ENCODE measurements at places on chromosomes 4 and X.

GRCh38 chr4:26048378-26048882 lies 134.4 kb downstream of the SMIM20 start:
- no peak overlapping the region for H3K4me3 ChIP-seq
- no peaks in the 10 kb centered on the region for H3K36me3 ChIP-seq
- H3K4me1 ChIP-seq: no peaks in the 10 kb centered on the region
- H3K27me3 ChIP-seq: no peaks in the 10 kb centered on the region
- H3K27ac ChIP-seq: no peak overlapping the region

- no peaks in the 10 kb centered on the region for H3K36me3 ChIP-seq
- DNase-seq: no peak
- no peak overlapping the region for H3K27ac ChIP-seq
- no peak overlapping the region for H3K4me3 ChIP-seq
- H3K27me3 ChIP-seq: no peaks in the 10 kb centered on the region
These were observed 189.9 kb downstream of the NKX6-1 start for GRCh38 chr4:84309191-84309590.

DNA sequence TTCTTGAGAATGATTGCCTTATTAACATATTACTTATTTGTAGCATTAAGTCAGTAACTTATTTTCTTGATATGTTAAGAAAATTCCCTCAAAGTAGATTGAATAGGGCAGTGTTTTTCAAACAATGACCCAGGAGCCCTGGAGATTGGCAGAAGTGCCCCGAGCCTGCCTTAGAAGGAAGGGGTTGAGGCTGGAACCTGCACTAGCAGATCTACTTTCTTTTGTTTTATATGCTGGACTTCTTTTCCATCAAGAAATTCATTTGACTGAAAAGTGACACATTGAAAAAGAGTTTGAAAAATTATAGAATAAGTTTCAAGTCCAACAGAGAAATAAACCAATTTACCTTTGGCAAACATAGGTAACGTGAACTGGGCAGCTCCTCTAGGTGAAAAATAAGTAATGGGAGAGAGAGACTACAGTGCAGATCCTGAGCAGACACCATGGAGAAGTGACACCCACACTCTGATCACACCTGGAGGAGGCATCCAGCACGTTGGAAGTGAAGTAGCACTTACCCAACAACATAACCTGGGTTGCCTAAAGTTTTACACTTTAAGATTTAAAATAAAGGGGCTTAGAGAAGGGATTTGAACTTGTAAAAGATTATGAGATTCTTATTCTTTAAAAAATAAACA lies 18.6 kb downstream of the ARSJ start:
- no peak for DNase-seq
- H3K36me3 ChIP-seq: no peaks in the 10 kb centered on the region
- H3K4me1 ChIP-seq: no peaks in the 10 kb centered on the region
- H3K27me3 ChIP-seq: no peaks in the 10 kb centered on the region

GRCh38 chr4:6900181-6900812 lies 9.3 kb upstream of the TBC1D14 start:
- no peak overlapping the region for H3K4me3 ChIP-seq
- DNase-seq: no peak
- no peaks in the 10 kb centered on the region for H3K27me3 ChIP-seq
- H3K36me3 ChIP-seq: no peaks in the 10 kb centered on the region
- peaks cover 3% of the 10 kb centered on the region for H3K4me1 ChIP-seq
- H3K27ac ChIP-seq: no peak overlapping the region

DNA sequence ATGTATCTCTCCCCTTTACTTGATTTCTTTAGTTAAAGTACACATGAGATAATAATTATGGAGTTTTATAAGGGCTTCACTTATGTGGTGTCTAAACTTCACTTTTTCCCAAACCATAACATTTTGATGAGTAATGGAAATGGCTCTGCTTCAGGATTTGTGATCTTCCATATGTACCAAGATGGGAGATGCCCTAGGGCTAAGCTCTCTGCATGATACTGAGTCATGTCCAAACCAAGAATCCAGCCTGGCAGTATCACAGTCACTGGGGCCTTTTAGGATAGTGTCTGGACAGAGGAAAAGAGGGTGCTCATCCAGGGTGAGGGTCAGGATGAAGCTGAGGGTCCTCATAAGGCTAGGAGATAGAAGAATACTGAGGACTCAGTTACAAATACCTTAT lies 47.9 kb upstream of the PAGE3 start:
- no peaks in the 10 kb centered on the region for H3K36me3 ChIP-seq
- H3K4me1 ChIP-seq: no peaks in the 10 kb centered on the region
- DNase-seq: no peak
- no peaks in the 10 kb centered on the region for H3K27me3 ChIP-seq
- H3K4me3 ChIP-seq: no peak overlapping the region

DNA sequence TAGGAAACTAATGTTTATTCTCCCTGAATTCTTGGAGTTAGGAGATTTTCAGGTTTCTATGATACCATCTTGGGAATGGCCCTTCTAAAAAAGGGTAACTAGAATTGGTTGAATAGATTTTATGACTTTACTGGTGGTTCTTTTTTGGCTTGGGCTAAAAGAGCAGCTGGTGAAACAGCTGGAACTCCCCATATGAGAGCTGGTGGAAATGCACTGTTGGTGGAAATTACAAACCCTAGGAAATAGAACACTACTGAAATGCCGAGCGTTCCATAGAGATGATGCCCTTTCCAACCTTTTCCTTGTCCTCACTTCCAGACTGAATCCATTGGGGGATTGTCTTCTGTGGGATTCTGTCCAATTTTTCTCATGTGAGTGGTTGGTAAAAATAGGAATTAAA lies 139.5 kb downstream of the STIM2 start:
- H3K27ac ChIP-seq: peak overlapping the region; percentile 52
- no peak for DNase-seq
- H3K4me3 ChIP-seq: no peak overlapping the region
- H3K27me3 ChIP-seq: no peaks in the 10 kb centered on the region
- peaks cover 64% of the 10 kb centered on the region for H3K4me1 ChIP-seq

GRCh38 chr4:110122201-110122600 lies 76.2 kb downstream of the ELOVL6 start:
- H3K27ac ChIP-seq: no peak overlapping the region
- H3K27me3 ChIP-seq: no peaks in the 10 kb centered on the region
- H3K36me3 ChIP-seq: peaks cover 20% of the 10 kb centered on the region

DNA sequence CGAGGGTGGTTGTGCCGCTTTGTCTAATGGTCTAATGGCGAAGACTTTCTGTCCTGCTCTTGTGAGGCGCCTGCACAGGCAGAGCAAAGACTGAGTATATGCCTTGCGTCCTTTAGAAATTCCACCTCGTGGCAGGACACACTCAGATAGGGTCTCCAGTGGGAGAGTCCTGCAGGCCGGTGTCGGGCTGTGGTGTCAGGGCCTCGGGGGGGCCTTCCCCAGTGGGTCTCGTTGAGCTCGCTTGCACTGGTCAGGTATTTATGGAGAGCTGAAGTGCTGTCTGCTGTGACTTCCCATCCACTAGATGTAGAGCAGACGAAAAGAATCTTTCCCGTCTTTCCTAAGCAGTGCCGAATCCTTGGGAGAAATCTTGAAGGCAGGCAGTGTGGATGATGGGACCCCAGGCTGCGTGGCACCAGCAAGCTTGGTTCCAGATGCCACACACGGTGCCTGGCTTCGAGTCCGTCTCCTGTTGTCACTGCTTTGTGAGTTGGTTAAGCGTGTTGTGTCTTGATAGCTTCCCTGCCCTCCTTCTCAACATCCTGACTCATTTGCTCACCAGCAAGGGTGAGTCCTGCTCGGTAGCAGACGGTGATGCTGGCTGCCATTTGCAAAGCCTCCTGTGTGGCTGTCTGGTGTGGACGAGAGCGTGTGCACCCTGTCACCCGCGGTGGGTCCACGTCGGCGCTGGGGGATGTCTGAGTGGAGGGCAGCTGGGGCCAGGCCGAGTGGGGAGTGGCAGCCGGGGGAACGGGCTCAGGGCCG lies 20.5 kb downstream of the MAEA start:
- no peaks in the 10 kb centered on the region for H3K27me3 ChIP-seq
- H3K4me1 ChIP-seq: peaks cover 11% of the 10 kb centered on the region
- no peak overlapping the region for H3K4me3 ChIP-seq
- H3K27ac ChIP-seq: no peak overlapping the region
- peaks cover 14% of the 10 kb centered on the region for H3K36me3 ChIP-seq

GRCh38 chrX:45479835-45480422 lies 279.3 kb upstream of the DIPK2B start:
- H3K4me1 ChIP-seq: no peaks in the 10 kb centered on the region
- no peak for DNase-seq
- no peaks in the 10 kb centered on the region for H3K36me3 ChIP-seq
- no peak overlapping the region for H3K27ac ChIP-seq
- H3K27me3 ChIP-seq: no peaks in the 10 kb centered on the region

Data from Karpas-422 (cell line).